Uterus (tissue), 4 donors: ENCODE measurements at places on chromosomes 6 and 20. TPM values are rescaled to one million over a fixed set of nuclear protein-coding genes. Genes with fewer than 3 reads are reported as not detected.

Gene SLC4A11
- 0.91 TPM for total RNA-seq

Gene FOXA2
- 0.14 TPM for total RNA-seq

Gene MRAP2
- total RNA-seq: not detected

Gene BCLAF1
- 199 TPM for total RNA-seq

Gene NQO2
- 12.8 TPM for total RNA-seq

Gene RCAN2
- total RNA-seq: 3.0 TPM
